ENCODE measurements at places on chromosomes 16 and 17.

DNA sequence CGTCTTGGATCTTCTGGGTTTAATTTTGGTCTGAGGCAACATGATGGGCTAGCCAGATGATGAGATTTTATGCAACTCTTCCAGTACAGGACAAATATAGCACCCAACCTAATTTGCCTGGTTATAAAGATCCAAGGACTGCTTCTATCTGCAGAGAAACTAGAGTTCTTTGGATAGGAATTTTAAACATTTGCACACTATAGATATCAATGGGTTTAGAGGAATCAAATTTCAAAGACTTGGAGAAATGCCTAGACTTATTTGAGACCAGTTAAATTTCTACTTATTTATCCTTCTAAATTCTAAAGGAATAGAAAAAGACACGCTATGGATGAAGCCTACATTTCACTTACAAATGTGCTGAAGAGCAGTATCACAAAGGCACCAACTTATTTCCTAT is 12.6 kb downstream of the PMFBP1 start:
- DNase-seq, result no peak

- DNase-seq, result no peak
Observed at GRCh38 chr17:13822700-13823099, 221.0 kb upstream of the HS3ST3A1 start.

GRCh38 chr17:14205992-14206461 is 30.6 kb downstream of the CDRT15 start:
- DNase-seq, result peak; percentile 60

- DNase-seq, result no peak
Observed at GRCh38 chr16:27080895-27081294, 14.2 kb downstream of the C16orf82 start.

DNA sequence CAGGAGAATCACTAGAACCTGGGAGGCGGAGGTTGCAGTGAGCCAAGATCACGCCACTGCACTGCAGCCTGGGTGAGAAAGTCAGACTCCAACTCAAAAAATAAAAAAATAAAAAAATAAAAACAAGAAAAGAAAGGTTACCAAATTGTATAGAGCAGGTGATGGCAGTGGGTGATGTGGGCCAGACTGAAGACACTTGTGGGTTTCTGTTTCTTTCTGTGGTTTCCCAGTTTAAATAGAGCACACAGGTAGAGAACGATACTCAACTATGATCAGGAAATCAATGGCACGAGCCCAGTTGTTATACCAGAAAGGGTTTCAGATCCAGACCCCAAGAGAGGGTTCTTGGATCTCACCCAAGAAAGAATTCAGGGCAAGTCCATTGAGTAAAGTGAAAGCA is 32.6 kb downstream of the NUBP1 start:
- DNase-seq, result no peak

- no peak for DNase-seq
Observed at GRCh38 chr17:72116661-72117521, 3.9 kb upstream of the SOX9 start.

DNA sequence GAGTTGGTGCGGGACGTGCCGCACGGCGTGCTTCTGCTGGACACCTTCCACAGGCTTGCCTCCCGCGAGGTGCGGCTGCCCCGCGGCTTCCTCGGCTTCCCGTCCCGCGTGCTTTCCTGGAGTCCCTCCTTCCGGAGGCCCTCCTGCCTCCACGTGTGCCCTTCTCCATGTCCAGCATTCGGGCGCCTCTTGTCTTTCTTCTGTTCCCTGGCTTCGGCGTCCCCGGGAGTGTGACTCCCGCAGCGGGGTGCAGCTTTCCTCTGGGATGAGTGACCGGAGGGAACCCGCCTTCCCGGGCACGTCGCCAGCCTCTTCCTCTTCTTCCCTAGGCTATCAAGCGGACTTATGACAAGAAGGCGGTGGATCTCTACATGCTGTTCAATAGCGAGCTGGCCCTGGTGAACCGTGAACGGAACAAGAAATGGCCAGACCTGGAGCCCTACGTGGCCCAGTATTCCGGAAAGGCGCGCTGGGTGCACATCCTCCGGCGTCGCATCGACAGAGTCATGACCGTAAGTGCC is 23.0 kb downstream of the DNAH2 start:
- no peak for DNase-seq

DNA sequence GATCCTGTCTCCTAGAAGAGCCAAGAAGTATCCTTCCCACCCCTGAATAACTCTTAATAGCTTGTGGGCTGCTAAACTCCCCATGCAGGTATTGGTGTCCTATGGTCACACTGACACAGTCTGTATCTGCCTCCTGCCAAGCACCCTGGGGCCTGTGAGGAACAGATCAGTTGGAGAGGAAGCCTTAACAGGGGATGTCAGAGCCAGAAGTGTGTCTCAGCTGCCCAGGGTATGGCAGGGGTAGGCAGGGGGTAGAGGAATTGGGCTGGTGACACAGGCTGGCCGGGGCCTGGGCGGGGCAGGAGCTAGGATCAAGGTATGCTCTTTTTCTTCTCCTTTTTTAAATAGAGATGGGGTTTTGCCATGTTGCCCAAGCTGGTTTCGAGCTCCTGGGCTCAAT is 44.7 kb downstream of the DDX19A start:
- no peak for DNase-seq

- no peak for DNase-seq
Observed at GRCh38 chr17:7611635-7612293, 2.9 kb downstream of the FXR2 start.

- no peak for DNase-seq
Observed at GRCh38 chr17:75114552-75115314, 5.0 kb downstream of the ARMC7 start.

GRCh38 chr17:64004903-64005733 is 7.0 kb downstream of the PRR29 start:
- no peak for DNase-seq

DNA sequence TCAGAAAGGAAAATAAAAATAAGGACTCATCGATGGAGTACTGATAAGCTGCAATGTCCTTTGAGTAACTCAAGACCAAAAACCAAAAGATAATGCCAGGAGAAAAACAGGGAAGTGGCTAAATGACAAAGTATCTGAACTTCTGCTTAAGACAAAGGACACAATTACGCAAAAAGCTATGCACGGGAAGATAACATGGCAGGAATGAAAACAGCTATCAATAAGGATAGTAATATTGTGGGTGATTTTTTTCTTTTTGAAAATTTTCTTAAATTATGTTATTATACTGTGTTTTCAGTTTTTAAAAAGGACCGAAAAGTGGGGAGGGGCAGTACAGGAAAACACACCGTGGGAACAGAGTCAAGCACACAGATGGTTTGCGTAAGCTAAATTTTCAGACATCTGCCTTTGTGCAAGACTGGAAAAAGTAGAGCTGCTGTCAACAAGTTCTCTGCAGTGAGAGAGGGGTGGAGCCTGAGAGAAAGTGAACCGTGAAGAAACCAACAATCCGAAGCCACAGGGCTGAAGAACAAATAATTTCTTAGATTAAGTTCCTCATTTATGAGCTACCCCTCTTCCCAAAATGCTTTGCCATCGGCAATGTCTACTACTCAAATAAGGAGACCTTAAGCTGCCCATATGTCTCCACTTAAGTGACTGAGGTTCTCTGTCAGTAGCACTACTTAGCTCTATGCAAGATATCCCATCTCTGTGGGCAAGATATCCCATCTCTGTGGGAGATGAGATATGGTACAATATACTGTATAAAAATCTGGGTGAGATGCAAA is 99.9 kb upstream of the CORO6 start:
- DNase-seq, result no peak

GRCh38 chr16:78770353-78771091 is 671.1 kb downstream of the WWOX start:
- DNase-seq, result peak; percentile 60

GRCh38 chr17:67080804-67081203 is 36.5 kb downstream of the CACNG1 start:
- DNase-seq, result no peak

DNA sequence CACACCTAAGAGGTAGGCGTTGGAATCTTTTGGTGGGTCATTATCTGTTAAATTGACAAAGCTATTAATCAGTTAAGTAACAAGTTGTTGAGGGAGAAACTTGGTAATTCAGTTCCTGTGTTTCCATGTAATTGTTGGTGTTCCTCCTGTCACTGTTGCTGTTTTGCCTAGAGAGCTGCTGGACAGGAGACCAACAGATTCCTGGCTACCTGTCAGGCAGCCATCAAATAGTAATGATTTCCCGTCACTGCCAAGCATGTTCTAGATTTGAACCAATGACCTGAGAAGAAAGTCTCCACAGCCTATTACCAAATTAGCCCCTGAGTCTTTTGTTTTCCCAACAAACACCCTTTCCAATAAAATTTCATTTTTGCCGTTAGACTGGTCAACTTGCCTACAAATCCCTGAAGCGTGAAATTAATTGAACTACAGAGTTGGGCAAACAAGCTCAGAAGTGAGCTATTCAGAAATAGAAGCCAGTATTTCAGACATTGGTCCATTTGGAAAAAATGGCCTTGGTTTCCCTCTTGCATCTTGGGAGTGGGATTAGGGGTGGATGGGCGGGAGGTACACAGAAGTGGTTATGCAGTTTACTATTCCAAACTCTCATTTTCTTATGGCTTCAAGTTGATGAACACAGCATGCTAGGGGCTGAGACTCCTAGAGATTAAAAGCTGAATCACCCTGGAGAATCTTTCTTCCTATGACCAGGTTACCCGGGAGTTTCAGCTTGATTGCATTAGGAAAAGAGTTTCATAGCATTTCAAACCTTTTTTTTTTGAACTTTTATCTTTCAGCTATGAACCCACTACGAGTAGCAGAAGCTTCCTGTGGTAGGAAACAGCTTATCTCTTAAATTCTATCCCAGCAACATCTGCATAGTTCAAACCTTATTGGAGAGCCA is 262.8 kb upstream of the MAF start:
- no peak for DNase-seq

DNA sequence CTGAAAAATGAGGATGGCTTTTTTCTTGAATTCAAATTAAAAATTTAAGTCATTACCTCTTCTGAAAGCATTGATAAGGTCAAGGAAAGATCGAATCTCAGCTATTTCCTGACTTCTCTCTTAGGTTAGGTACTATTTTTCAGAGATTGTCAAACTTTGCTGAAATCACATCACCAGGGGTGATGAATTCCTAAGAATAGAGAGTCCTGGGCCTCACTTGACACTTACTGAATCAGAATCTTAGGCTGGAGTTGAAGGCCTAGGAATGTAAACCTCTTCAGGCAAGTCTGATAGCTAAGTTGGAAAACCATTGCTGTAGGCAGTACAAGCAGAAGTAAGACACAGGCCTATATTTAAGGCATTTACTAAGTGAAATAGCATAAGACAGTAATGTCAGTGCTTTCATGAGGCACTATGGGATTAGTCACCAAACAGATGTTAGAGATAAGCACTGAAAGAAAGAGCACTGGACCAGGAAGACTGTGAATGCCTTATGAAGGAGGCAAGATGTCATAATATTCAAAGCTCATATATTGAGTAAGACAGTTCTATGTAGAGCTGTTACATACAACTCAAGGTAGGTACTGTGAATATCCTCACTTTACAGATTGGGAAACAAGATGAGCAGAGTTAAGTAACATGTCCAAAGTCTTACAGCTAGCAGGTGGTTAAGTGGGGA is 21.5 kb downstream of the DCAF7 start:
- DNase-seq, result no peak

GRCh38 chr16:89602273-89602951 is 11.0 kb upstream of the DPEP1 start:
- DNase-seq, result peak; percentile 59

GRCh38 chr16:14364386-14365199 is 265.5 kb downstream of the PARN start:
- DNase-seq, result no peak

DNA sequence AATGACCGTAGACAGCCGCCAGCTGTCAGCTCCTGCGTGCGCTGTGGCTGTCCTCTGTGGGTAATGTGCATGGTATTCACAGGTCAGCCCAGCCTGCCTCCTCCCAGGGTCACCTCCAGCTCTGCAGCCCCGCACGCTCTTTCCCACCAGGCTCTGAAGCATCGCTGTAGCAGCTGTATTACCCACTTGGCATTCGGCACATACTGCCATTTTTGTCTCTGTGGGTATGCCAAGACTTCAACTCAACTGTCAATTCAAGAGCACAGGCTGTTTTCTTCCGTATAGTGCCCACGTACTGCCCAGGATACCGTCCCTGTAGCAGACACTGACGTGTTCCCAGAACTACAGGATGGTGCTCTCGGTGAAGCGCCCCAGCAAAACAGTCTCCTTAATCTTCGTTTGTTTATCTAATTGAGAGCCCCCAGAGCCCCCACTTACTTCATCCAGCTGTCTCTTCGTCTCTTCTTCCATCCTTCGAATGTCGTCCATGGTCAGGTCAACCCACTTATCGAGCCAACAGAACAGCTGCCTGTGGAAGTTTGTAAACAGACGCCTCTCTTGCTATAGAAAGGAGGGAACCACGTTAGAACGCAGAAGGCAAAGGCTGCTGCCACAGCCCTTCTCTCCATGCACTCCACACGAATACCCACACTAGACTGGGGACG is 17.4 kb upstream of the INPP5K start:
- no peak for DNase-seq

DNA sequence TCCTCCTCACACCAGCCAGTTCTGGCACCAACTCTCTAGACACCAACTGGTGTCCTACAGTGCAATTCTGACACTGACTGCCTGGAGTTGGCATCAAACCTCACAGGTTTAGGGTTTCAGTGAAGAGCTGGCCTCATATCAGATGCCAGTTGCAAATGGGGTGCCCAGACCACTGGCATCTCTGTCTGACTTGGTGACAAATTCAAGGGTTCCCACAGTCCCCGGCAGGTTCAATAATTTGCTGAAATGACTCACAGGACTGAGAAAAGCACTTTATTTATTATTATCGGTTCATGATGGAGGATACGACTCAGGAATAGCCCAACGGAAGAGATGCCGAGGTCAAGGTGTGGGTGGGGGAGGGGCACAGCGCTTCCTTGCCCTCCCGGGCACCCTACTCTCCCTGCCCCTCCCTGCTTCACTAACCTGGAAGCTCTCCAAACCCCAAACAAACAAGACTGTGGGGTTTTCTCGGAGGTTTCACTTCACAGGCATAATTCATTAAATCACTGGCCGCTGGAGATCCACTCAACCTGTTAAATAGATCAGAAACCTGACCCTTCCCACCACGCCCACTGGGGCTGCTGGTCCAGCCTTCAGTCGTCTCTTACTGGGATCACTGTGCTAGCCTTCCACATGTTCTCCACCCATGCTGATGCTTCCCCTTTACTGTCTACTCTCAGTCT is 1.7 kb upstream of the NLRP1 start:
- no peak for DNase-seq

- no peak for DNase-seq
Observed at GRCh38 chr16:48997081-48997615, 284.5 kb downstream of the CBLN1 start.

- no peak for DNase-seq
Observed at GRCh38 chr16:2091547-2092255, 43.9 kb downstream of the TSC2 start.

- DNase-seq, result no peak
Observed at GRCh38 chr16:55046916-55047315, 116.3 kb downstream of the IRX5 start.

DNA sequence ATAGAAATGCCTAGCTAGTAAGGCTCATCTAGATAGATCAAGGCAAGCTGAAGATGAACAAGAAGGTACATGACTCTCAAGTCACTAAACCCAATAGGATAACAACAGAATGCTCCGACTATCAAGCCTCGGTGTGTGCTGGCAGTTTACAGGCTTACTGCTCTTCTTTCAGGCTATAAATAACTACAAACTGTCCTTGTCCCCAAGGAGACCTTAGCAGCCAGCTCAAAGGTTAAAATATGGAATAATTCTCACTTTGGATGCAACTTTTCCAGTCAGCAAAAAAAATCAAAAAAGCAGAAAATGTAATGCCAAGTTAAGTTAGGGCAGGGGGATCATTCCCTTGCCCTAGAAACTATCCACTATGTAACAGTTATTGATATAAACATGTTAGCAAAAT is 44.6 kb downstream of the SPOP start:
- DNase-seq, result no peak

- DNase-seq, result peak; percentile 43
Observed at GRCh38 chr17:42819939-42820535, 4.0 kb downstream of the BECN1 start.
